ENCODE measurements at places on chromosomes 5 and 9.

GRCh38 chr9:68947842-68948569 is 65.9 kb downstream of the PRKACG start:
- no peak for DNase-seq

GRCh38 chr5:132837868-132838267 is 7.4 kb upstream of the SHROOM1 start:
- peak; percentile 83 for DNase-seq

DNA sequence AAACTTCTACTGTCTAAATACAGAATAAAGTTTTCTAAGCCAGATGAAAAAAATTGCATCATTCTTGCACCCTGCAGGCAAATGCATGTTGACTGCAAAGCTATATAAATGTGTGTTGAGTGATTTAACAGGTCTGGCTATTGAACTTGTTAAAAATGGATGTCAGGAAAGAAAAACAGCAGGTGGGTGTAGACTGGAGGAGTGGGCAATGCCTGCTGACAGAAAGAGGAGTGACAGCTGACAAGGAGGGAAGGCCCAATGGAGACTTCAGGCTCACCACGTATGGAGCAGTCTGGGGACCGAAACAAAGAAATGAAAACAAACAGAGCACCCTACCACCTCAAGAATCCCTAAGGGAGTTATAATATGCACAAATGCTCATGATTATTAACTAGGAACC is 127.8 kb downstream of the GRIA1 start:
- no peak for DNase-seq

GRCh38 chr5:55533521-55534435 is 986 bp downstream of the PLPP1 start:
- DNase-seq: peak; percentile 36

GRCh38 chr9:86183229-86184137 is 76.0 kb downstream of the C9orf153 start:
- DNase-seq: no peak

DNA sequence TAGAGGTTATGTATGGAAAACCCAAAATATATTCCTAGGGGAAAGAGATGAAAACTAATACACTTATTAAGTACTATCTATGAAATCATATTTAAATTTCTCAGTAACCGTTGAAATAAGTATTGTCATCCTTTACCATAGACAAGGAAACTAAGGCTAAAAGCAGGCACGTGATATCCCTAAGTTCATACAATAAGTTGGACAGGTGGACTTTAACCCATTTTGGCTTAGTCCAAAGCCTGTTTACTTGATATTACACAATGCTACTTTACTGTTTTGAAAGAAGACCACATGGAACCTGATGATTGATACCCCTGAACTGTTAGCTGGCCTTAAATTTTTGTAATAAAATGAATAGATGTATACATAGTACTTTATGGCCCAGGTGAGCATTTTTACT is 3.5 kb downstream of the NFX1 start:
- peak; percentile 75 for DNase-seq

DNA sequence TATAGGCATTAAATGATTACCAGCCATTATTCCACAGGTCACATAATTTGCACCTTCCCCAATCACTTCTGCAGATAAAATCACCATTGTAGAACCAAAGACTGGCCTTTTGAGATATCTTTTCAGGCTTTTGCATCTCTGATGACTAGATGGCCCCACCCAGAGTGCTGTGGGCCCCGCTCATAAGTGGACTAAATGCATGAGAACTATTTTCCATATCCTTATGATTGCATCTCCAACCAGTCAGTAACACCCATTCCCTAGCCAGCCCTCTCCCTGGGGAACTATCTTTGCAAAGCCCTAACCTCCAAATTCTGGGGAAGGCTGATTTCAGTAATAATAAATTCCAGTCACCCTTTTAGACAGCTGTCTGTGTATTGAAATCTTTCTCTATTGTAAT is 53.5 kb upstream of the CDH9 start:
- DNase-seq: no peak

Data from small intestine (tissue), 16 donors.